CD4-positive, alpha-beta T cell treated with Interleukin-6 at 100 ng/mL for 8 hours (primary cell): ENCODE measurements at places on chromosomes 5 and 9.

- DNase-seq = no peak
Measured at GRCh38 chr5:173191561-173191960, 43.4 kb downstream of the NKX2-5 start.

- peak; percentile 48 for DNase-seq
Measured at GRCh38 chr9:21395778-21396717, 10.8 kb upstream of the IFNA2 start.

DNA sequence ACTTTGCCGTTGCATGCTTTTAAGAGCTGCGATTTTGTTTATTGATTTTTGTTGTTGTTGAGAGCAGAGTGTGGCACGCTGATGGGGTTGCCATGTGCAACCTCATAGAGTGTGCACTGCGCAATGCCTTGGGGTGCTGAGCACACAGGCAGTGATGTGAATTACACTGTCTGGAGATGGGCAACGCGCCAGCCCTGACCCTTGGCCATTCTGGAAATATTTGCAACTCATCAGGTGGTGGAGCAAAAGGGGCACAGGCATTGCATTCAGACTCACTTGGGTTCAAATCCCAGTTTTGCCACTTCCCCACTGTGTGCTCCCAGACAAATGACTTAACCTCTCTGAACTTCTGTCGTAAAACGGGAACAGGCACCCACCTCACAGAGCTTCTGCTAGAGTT is 25.6 kb downstream of the DUSP1 start:
- DNase-seq = no peak

- no peak for DNase-seq
Measured at GRCh38 chr9:129221979-129222635, 44.0 kb upstream of the IER5L start.

DNA sequence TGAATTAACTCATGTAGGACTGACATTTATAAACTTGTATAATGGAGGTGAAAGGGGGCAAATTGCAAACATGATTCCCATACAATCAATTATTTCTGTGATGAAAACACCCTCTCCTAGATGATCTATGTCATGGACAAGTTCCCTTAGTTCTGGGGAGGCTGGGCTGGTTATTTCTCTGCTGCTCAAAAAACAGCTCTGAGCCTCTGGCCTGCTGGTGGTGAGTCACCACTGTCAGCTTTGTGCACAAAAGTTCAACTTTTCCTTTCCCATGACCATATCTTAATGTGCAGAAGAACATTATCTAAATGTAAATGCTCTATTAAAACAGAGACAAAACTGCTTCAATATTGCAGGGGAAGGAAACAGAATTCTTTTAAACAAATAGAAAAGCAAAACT is 85.0 kb downstream of the HMHB1 start:
- DNase-seq = no peak

GRCh38 chr9:92534674-92535073 is 1.1 kb downstream of the ECM2 start:
- no peak for DNase-seq

- DNase-seq = no peak
Measured at GRCh38 chr9:110687497-110687896, 18.9 kb downstream of the MUSK start.

DNA sequence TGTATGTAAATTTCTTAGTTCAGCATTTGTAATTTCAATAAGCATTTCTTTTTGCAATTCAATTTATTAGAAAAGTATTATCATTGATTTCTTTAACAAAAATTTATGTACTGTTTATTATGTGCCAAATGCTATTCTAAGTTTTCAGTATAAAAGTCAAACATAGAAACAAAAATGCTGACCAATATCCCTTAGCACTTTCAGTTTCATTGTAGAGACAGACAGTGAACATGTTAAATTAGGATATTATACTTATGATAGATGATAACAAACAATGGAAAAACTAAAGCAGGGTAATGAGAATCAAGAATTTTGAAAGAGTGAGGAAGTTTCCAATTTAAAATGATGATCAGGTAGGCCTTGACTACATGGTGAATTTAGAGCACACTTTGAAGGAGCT is 1106.0 kb downstream of the TAF11L14 start:
- no peak for DNase-seq
